ENCODE measurements at places on chromosomes 7 and 10.
A peak's percentile ranks its signal among the peaks of the same experiment; 100 is the strongest.

GRCh38 chr10:73552819-73553715 lies 38.1 kb downstream of the USP54 start:
- DNase-seq = no peak

- DNase-seq = peak; percentile 45
Observed at GRCh38 chr7:103851357-103851756, 138.1 kb downstream of the RELN start.

GRCh38 chr7:38229884-38230642 lies 43.4 kb downstream of the TARP start:
- no peak for DNase-seq

GRCh38 chr10:113024930-113025329 lies 74.9 kb downstream of the TCF7L2 start:
- no peak for DNase-seq

DNA sequence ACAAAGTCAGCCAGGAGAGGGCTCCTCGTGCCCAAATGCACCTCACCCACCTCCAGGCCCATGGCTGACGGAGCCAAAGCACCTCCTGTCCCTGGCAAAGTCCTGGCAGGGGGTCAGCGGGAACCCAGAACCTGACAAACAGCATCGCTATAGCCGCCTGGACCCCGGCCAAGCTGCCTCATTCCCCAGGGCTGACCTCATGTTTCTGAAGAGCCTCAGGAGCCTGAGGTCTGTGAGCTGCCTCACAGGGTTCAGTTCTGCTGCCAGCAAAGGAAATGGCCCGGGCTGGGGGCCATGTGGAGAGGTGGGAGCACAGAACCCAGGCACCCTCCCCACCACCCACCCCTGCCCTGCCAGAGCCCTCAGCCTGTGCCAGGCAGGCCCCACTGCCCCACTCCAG lies 4.2 kb upstream of the NANOS1 start:
- DNase-seq = peak; percentile 63

- no peak for DNase-seq
Observed at GRCh38 chr10:126904516-126904817, 761 bp upstream of the DOCK1 start.

DNA sequence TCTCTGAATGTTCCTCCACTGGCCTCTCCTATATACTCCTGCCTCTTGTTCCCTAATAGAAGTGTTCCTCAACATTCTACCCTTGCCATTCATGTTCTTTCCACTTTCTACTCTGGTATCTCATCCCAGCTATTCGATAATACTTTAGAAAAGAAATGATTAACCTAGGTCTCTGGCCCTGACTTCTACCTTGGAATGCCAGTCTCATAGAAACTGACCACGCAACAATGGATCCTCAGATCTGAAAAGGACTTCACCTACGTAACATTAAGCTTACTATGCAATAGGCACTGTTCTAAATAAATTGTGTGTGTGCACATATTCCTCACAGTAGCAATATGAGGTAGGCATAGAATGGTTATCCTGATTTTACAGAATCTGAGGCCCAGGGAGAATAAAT lies 234.5 kb downstream of the DNAJC1 start:
- DNase-seq = no peak

DNA sequence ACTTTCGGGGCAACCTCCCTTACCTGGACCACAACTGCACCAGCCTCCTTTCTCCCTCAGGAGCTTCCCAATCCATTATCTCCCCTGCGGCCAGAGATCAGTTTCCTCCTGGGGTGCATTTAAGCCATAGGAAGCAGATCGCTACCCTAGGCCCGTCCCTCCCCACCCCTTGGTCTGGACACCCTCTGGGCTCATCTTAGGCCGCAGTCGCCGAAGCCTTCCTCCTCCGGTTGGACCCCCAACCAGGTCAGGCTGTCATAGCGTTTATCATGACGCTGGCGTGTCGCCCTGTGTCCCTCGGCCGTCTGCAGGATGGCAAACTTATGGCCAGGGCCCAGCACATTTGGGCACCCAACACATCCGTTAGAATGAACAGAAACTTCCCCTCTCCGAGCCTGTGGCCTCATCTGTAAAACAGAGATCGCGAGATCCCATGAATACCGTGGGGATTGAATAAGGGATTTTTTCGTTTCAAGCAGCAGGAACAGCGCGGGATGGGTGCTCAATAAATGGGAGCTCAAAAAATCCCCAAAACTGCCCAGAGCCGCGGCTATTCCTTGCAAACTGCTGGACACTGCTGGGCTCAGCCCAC lies 669 bp upstream of the AP5Z1 start:
- DNase-seq = no peak

DNA sequence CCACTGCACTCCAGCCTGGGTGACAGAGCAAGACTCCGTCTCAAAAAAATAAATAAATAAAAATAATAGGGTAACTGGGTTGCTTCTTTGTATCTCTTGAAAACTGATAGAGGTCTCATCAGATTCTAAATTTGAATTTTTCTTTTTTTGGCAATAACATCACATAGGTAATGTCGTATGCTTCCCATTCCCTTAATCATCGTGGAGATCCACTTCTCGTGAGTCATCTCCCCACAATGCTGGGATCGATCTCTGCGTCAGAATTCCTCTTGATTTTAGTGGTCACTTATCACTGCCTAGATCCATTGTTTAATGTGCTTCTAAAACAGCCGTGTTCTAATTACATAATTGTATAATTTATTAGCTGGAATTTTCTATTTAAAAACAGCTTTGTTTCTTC lies 70.5 kb upstream of the DNAJB6 start:
- DNase-seq = no peak

- DNase-seq = peak; percentile 32
Observed at GRCh38 chr10:24008164-24009091, 200.5 kb upstream of the KIAA1217 start.

DNA sequence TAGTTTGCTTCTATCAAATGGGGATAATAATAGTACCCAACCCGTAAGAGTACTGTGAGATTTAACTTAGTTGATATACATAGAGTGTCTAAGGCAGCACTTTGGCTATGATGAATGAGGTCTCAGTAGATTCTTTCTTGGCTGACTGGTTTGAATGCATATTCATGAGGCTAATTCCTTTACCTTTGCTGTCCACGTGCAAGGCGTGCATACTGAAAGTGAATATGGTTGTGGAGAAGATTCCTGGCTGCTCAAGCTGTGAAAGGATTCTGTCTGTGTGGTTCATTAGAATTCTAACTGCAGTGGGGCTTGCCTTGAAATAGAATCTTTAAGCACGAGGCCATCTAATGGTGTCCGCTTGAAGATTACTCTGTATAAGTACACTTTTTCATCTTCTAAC lies 110.3 kb downstream of the SEC23IP start:
- no peak for DNase-seq

GRCh38 chr10:101772017-101772894 lies 3.7 kb downstream of the FGF8 start:
- no peak for DNase-seq

DNA sequence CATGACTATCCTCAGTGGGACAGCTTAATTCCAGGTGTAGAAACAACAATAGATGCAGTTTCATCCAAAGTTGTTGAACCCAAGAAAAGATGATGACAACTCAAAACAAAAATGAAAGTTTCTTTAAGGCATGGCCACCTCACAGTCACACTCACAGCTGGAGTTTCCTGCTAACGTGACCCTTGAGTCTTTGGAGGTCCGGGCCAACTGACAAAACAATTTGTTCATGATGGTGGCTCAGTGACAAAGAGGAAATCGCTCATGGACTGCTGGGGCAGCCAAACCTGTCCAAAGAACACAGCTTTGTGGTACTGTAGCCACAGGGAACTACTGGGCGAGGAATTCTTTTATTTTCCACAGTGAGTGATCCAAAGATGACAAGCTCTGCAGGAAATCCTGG lies 96.0 kb upstream of the JCAD start:
- no peak for DNase-seq

GRCh38 chr10:43218951-43219837 lies 47.7 kb downstream of the RASGEF1A start:
- DNase-seq = no peak

- no peak for DNase-seq
Observed at GRCh38 chr10:99466632-99467223, 36.3 kb upstream of the GOT1 start.

DNA sequence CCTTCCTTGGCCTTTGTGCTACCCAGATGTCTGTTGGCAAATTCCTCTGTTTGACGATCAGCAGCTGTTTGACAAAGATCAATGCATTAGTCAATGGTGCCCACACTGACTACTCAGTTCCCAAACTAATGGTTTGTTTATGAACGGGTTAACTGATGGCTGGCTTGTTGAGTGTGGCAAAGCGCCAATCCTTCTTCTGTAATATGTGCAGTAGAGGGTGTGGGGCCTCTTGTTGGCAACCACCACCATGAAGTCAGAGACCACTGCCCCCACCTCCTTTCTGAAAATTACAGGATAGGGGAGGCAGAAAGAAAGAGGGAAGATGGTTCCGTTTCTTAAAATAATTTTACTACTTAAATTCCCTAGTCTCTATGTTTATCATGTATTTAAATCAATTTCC lies 2.6 kb upstream of the PLCE1 start:
- DNase-seq = no peak

DNA sequence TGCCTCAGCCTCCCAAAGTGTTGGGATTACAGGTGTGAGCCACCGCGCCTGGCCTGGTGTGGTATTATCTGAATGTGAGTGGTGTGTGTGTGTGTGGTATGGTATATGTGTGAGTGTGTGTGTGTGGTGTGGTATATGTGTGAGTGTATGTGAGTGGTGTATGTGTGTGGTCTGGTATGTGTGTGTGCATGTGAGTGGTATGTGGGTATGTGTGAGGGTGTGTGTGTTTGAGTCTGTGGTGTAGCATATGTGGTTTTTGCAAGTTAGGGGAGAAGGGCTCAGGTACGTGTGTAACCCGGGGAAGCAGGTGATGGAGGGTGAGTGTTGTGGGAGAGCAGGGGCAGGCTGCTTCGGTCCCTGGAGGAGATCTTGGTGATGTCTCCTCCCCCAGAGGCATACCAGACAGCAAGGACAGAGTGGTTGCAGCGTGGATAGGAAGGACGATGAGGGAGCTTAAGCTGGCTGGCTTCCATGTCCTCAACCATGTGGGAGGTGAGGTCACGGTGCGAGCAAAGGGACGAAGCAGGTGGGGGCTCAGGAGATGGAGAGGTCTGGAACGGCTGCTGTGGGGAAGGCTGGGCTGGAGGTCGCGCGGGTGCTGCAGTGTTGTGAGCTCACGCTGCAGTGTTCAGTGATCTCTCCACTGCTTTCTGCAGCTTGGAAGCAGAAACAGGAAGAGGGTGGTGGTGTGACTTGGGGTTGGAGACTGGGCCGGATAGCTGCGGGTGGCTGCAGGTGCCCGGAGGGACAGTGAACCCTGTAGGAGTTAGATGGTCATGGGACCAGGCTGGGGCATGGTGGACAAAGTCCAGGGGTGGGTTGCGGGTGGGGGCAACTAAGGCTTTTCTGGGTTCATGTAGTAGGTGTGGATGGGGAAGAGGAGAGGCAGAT lies 5.0 kb downstream of the ZYX start:
- DNase-seq = no peak

DNA sequence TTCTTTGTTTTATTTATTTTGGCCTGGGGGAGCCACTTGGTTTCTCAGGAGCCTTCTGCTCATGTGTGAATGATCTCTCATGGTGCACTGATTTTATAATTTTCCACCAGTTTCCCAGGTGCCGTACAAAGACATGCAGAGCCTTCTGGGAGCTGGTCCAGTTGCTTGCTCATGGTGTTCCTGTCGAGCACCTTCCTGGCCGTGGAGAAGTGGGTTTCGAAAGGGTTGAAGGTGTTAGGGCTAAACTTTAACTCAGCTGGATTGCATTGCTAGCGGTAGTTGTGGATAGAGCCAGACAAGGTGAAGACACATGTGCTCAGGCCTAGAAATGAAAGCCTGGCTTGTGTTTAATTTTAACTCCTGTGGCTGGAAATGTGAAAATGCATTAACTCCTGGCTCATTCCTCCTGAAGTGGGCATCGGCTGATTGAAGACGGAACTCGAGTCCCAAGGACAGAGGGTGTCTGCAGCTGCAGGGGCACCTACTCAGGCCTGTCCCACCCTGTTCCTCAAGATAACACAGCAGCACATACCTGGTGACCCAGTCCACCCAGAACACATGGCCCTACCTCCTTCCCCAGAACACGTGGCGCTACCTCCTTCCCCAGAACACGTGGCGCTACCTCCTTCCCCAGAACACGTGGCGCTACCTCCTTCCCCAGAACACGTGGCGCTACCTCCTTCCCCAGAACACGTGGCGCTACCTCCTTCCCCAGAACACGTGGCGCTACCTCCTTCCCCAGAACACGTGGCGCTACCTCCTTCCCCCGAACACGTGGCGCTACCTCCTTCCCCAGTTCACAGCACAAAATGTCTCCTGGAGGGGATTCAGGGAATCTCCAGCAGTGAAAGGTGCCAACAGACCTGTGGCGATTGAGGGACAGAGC lies 133.2 kb downstream of the WDR37 start:
- no peak for DNase-seq

DNA sequence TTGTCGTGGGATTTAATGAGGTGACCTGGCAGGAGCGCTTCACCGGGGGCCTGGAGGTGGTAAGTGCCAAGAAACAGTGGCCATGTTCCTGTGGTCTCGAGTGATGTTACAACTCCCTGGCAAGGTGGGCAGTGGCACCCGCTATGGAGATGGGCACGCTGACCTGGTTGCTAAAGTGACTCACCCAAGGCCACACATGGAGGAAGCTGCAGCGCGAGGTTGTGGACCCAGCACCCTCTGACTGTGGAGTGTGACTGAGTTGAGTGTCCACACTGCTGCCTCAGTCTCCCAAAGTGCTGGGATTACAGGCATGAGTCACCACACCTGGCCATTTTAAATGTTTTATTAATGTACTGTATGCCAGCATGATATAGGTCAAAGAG lies 73.2 kb downstream of the RGS10 start:
- DNase-seq = no peak

DNA sequence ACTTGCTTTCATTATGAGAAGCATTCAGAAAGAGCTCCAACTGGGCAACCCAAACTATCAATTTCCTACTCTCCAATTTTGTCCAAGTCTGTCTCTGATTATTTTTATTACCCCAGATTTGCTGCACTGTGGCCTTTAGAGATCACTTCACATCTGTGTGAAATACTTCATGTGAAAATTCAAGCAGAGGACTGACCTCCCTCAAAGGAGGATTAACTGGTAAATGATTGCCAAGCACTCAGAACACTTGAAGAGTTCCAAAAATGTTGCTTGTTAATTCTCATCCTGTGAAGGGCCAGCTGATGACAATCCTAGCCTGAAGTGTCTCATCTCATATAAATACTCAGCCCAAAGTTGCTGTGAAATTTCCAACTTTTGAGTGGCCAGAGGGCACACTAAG lies 182.8 kb upstream of the DGKB start:
- no peak for DNase-seq

- DNase-seq = no peak
Observed at GRCh38 chr7:99729486-99730237, 5.3 kb downstream of the CYP3A7 start.

DNA sequence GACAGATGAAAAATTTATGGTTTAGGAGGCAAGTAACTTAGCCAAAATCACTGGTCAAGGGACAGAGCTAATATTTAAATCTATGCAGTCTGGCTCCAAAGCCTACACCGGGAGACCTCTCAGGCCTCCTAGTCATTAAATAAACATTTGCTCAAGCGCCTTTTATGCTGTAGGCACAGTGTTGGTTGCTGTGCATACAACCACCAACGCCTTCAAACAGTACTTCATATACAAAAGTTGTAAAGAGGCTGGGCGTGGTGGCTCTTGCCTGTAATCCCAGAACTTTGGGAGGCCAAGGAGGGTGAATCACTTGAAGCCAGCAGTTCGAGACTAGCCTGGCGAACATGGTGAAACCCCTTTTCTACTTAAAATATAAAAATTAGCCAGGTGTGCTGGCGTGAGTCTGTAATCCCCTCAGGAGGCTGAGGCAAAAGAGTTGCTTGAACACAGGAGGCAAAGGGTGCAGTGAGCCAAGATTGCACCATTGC lies 159.8 kb downstream of the MAGI2 start:
- DNase-seq = no peak
